Calu3 (cell line): ENCODE measurements at places on chromosomes 13 and 19.

- H3K4me3 ChIP-seq: no peak overlapping the region
- H3K36me3 ChIP-seq: no peaks in the 10 kb centered on the region
- no peaks in the 10 kb centered on the region for H3K4me1 ChIP-seq
- DNase-seq: no peak
- no peak overlapping the region for H3K27ac ChIP-seq
Observed at GRCh38 chr19:29309637-29310036, 96.7 kb upstream of the UQCRFS1 start.

GRCh38 chr19:38133319-38133718 is 90.7 kb downstream of the DPF1 start:
- H3K27me3 ChIP-seq: no peaks in the 10 kb centered on the region
- no peaks in the 10 kb centered on the region for H3K4me1 ChIP-seq
- H3K27ac ChIP-seq: no peak overlapping the region
- H3K36me3 ChIP-seq: peaks cover 27% of the 10 kb centered on the region
- H3K4me3 ChIP-seq: no peak overlapping the region

GRCh38 chr19:16429759-16430091 is 42.0 kb downstream of the EPS15L1 start:
- no peaks in the 10 kb centered on the region for H3K4me1 ChIP-seq
- H3K27ac ChIP-seq: no peak overlapping the region
- peaks cover 5% of the 10 kb centered on the region for H3K36me3 ChIP-seq

GRCh38 chr13:49679246-49679645 is 12.0 kb downstream of the EBPL start:
- H3K27ac ChIP-seq: no peak overlapping the region
- no peaks in the 10 kb centered on the region for H3K36me3 ChIP-seq
- H3K4me1 ChIP-seq: no peaks in the 10 kb centered on the region
- no peak overlapping the region for H3K4me3 ChIP-seq
